T-helper 2 cell (primary cell): ENCODE measurements at places on chromosomes 1 and 21.

- no peak for DNase-seq
Measured at GRCh38 chr1:165257969-165258459, 98.5 kb downstream of the LMX1A start.

GRCh38 chr1:225769687-225770086 lies 7.9 kb upstream of the SRP9 start:
- DNase-seq: no peak

GRCh38 chr1:51566260-51566659 lies 47.2 kb upstream of the EPS15 start:
- no peak for DNase-seq

DNA sequence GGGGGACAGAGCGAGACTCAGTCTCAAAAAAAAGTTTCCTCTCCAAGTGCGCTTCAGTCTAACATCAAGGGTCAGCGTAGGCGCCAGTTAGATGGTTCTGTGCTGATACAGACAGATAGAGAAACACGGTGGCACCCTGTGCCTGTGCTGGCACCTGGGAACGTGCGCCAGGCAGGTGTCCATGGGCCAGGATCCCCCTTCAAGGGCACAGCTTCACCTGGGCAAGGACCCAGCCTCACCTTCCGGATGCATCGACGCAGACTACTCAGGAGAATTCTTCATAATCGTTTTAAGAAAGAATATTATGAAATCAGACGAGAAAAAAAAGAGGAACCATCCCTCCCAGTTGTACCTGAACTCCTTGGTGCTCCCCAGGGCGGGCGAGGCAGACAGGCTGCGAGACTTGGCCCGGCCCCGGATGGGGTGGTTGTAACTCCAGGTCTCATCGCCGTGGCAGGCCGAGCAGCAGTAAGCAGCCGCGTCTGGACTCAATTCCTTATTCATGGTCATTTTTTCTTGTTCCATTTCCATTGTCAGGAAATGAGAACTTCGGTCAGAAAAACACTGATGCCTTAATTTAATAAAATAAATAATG lies 13.3 kb downstream of the NADK start:
- no peak for DNase-seq

GRCh38 chr1:193747579-193747978 lies 561.2 kb upstream of the B3GALT2 start:
- no peak for DNase-seq
